Stimulated activated CD4-positive, alpha-beta T cell treated with anti-CD3 and anti-CD28 coated beads, Interleukin-1b, Interleukin-23, amount 100 ng/mL, for 48 hours (primary cell): ENCODE measurements at places on chromosomes 1 and 21.

DNA sequence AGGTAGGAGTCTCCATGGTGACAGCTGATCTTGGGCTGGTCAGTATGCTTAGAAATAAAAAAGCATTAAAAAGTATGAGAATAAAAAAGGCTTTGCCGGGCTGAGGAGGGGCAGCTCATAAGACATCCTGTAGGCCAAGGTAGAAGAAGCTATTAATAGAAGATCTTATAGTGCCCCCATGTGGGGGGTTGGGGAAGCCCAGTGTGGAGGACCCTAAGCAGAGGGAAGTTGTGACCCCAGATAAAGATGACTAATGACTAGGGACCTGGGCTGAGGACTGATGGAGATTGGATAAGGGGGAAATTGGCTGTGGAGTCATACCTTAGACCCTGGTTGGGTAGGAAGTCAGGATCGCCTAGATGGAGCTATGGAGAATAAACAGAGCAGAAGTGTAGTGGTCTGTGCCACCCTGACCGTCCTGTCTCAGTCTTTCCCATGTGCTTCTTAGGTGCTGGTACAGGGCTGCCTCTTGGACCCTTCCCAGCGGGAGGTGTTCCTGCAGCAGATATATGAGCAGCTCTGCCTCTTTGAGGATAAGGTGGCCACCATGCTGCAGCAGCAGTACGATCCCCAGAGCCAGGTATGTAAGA, 25.0 kb downstream of the SZT2 start:
- peak; percentile 39 for DNase-seq

- DNase-seq: peak; percentile 85
Measured at GRCh38 chr1:39183503-39184353, 20.8 kb upstream of the MACF1 start.

- no peak for DNase-seq
Measured at GRCh38 chr1:72724951-72725861, 442.9 kb upstream of the NEGR1 start.

- no peak for DNase-seq
Measured at GRCh38 chr1:109112056-109112651, 1.8 kb upstream of the ELAPOR1 start.

- no peak for DNase-seq
Measured at GRCh38 chr1:3586986-3587759, 24.1 kb downstream of the MEGF6 start.

DNA sequence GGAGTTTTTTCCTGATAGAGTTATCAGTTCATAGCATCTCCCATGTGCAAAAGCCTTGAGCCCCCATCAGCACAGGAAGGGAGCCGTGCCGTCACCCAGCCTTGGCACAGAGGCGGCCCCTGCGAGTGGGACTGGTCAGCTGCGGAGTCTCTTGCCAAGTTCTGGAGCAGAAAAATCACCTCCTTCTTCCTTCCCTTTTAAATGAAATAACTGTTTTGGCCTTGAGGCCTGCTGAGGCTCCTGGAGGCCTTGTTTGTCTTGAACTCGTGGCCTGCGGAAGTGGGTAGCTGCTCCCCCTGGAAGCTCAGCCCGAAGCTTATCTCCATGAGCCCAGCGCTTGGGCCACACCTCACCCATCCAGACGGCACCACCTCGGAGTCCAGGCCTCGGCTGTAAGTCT, 145.7 kb upstream of the TMEM51 start:
- no peak for DNase-seq

- DNase-seq: peak; percentile 84
Measured at GRCh38 chr1:8866792-8867415, 11.6 kb downstream of the ENO1 start.

DNA sequence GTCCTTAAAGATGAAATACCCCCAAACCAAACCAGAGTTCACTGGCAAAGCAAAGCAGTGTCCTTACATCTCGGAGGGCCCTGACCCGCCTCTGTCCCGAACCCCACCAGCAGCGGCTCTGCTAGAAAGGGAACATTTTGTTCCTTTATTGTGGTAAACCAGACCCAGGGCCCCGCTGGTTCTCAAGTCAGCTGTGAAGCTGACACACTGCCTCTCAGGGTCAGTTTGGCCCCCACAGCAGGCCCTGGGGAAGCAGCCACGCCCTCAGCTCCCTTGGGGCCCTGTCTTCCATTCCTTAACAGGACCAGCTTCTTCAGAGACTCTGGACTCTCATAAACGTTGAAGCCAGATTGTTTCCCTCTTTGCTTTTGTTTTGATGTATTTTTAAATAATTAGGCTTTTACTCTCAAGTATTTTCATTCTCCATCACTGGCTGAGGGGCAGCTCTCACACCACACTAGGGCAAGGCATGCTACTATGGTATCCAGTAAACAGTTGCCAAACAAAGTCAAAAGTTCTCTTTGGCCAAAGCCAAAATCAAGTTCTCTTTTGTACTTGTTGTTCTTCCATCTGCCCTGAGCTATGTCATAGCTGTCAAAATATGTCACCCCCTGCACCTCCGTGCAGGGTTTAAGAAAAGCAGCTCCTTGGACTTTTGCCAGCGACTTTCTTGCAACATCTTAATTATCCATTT, 61.1 kb upstream of the ANGPTL1 start:
- no peak for DNase-seq

DNA sequence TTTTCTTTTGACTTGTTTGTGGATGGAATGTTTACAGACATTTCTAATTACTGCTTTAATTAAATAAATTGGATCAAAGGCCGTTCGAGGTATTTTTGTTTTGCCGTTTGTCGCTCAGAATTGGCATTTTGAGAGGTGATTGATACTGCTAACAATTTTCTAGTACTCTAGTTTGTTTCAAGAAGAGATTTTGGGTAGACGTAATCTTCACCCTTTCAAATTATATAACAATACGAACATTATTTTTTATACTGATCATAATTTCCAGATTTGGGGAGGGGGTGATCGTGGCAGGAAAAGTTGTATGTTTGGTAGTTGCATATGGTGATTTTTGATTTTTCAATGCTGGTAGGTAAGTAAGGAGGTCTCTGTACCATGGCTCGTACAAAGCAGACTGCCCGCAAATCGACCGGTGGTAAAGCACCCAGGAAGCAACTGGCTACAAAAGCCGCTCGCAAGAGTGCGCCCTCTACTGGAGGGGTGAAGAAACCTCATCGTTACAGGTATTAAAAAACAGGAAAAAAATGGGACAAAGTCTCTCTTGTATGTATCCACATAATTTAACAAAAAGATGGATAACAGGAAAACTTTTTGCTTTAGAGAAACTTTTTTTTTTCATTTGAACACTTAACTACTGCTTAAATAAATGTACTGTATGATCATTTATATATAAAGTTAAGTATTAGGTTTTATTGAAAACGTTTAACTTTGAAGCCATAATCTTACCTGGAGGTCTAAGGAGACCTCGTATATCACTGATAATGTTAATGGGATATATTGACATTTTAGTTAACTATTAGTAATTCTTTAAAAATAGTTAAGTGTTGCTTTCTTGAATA, 1.7 kb downstream of the H3-3A start:
- DNase-seq: no peak

DNA sequence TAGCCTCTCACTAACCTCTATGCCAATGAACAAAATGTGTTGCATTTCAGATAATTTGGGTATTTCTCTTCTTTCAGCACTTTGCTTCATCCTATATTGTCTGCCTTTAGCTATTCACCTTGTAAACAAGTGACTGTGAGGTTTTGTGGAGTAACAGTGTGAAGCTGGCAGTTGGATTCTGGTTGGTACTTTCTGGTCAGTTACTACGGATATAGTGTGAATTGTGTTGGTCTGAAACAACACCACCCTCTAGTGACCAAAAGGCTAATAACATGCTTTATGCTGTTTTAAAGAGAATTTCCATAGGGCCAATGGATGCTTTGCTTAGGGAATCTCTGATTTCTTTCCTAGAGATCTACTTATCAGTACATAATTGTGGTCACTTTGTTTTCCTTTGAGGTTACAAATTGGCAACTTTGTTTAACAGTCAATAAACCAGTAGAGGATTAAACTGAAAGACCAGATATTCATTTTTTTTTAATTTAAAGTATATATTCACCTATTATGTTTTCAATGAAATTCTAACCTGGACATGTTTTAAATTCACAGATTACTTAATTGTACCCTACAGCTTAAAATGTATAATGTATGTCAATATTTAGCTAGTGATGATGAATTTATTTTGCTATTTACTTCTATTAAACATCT, 2.5 kb upstream of the PTGER3 start:
- DNase-seq: no peak

GRCh38 chr1:235022981-235023710, 105.5 kb downstream of the TOMM20 start:
- DNase-seq: no peak

GRCh38 chr1:14689996-14690615, 91.6 kb downstream of the KAZN start:
- no peak for DNase-seq

DNA sequence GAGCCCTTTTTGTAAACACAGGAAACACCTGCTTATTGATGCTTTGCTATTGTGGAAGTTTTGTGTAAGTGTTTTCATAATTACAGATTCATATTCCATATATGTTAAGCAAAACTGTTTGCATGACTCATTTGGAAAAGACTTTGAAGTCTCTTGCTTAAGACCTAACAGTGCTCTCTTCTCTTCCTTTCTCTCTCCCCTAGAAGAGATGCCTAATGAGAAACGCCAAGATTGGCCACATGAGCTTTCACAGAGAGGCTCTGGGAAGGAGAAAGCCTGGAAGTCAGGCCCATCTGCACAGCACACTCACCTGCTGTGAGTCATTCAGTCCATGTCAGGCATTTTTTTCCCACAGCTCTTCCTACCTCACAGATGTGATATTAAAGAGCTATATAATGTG, 101.6 kb upstream of the PALMD start:
- DNase-seq: no peak

DNA sequence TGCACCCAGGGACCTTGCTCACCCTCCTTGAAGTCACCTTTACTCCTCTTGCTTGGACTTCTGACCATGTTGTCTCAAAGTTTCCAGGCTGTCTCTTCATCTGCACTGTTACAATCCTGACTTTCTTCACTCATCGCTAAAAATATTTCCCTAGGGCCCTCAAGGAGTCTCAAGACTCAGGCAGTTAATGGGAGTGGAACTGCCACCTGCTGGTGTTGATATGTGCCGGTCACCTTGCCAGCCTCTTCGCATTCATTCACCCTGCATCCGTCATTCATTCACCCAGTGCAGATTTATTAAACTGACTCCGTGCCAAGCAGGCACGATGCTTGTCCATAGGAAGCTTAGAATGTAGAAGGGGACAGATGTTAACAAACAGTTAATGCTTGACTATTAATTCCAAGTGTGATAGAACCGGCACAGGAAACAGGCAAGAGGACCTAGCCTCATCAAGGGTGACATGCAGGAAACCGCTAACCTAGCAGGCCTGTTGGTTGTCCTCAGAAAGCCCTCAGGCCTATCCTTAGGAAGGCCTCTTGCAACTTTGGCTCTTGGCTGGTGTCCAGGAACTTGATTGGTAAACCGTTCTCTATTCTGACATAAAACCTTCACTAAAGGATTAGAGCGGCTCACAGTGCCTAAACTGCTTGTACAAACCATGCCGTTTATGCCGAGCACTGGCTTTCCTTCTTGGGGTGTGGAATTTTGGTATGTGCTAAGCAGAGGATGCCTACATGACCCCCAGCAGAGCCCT, 342.2 kb downstream of the CAMTA1 start:
- no peak for DNase-seq

DNA sequence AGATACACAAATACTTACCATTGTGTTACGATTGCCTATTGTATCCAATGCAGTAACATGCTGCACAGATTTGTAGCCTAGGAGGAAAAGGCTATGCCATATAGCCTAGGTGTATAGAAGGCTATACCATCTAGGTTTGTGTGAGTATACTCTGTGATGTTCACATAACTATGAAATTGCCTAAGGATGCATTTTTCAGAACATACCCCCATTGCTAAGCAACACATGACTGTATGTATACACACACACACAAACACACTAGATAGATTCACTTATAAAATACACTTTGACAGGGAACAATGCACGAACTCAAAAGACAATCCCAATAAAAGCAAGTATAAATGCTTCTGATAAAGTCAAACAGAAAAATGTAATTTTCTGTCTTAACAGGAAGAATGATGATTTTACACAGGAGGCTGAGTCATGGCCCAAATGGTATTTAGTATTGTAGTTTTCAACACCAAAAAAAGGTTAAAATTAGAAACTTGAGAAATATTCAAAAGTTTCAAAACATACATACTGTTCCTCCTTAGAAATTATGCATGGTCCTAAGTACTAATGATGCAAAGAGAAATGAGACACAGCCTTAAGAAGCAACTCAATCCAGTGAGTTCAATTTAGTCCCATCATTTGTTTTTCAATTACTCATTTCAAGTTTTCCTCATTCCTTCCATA, 12.2 kb downstream of the FH start:
- DNase-seq: no peak

- DNase-seq: peak; percentile 33
Measured at GRCh38 chr1:15684468-15685291, 560 bp downstream of the PLEKHM2 start.

- no peak for DNase-seq
Measured at GRCh38 chr1:180234369-180235076, 4.5 kb downstream of the LHX4 start.

GRCh38 chr1:39154553-39155421, 49.7 kb upstream of the MACF1 start:
- no peak for DNase-seq

DNA sequence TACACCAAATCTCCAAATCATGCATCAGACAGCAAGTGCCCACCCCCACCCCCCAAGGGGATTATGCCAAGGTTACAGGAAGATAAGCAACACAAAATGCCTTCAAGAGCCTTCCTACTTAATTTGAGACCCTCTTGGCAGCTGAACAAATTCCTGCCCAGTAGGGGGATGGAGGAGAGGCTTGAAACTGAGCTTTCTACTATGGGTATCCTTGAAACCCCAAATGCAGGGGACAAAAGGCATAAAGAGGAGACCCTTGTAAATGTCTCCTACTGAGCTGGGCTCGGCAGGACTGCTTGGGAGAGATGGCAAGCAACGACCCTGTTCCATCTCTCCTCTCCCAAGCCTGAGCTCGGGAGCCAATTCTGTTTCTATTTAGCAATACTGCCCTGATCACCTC, 3.5 kb downstream of the SLC41A1 start:
- no peak for DNase-seq

- no peak for DNase-seq
Measured at GRCh38 chr1:22313321-22313720, 138.3 kb upstream of the ZBTB40 start.

GRCh38 chr1:187046293-187046692, 217.5 kb downstream of the PLA2G4A start:
- DNase-seq: no peak

- DNase-seq: no peak
Measured at GRCh38 chr1:239155466-239156091, 230.8 kb upstream of the CHRM3 start.

GRCh38 chr1:2611031-2611501, 21.8 kb downstream of the MMEL1 start:
- peak; percentile 33 for DNase-seq

GRCh38 chr1:71668065-71668464, 587.2 kb upstream of the ZRANB2 start:
- DNase-seq: no peak

DNA sequence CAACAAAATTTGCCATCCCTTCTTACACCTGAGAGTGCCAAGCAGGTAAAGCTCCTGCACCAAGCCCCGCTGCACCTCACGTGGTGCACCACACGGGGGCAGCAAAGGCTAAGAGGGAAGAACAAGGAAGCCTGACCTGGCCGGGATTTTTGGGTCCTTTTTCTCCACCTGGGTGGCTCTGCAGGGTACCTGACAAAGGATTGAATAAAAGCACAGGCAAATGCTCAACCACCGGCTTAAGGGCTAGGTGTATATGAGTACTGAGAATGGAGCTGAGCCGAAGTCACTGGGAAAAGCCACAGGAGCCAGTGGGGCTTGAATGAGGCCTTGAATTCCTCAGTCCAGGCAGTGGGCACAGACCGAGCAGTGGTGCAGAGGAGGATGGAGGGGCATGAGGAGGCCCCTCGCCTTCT, 36.4 kb downstream of the ZNF697 start:
- peak; percentile 77 for DNase-seq
